ENCODE measurements at places on chromosomes 13 and 19.

- DNase-seq, result no peak
Measured at GRCh38 chr13:106113796-106114195, 421.7 kb downstream of the EFNB2 start.

- DNase-seq, result peak; percentile 89
Measured at GRCh38 chr19:52535771-52536447, 8.4 kb downstream of the ZNF808 start.

GRCh38 chr13:29523199-29523961 is 72.1 kb downstream of the SLC7A1 start:
- no peak for DNase-seq

- peak; percentile 72 for DNase-seq
Measured at GRCh38 chr13:23751195-23751594, 138.0 kb downstream of the MIPEP start.

- no peak for DNase-seq
Measured at GRCh38 chr13:50635504-50635903, 208.0 kb downstream of the DLEU7 start.

DNA sequence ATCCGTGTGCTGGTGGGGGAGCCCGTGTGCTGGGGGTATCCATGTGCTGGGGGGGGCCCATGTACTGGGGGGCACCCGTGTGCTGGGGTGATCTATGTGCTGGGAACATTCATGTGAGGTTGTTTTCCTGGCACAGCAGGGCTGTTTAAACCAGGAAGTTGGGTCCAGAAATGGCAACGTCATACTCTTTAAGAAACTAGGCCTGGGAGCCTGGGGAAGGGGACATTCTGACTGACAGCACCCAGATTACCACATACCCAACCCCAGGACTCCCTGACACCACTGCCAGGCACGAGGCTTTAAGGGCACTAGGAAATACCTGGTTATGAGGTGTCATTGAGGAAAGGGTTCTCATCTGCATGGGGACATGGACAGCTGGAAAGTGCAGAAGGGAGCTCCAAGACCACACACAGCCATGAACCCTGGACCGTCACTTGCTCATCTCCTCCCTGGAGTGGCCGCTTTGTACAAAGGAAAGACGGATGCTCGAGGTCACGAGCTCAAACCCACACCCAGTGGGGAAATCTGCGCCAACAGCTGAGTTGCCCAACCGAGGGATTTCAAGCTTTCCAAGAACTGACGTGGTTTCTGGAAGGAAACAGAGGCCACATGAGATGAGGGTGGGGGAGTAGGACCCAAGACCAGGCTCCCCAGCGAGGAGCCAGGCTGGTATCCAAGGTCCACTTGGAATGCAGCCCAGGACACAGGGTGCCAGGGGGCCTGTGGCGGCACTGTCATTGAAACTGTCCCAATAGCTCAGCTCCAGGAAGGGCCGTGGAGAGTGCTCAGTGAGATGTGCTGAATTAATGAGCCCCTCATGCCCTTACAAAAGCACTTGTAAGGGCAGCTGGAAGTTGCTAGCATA is 40.9 kb downstream of the RAB20 start:
- DNase-seq, result no peak

- DNase-seq, result no peak
Measured at GRCh38 chr13:77874406-77874805, 44.2 kb downstream of the EDNRB start.

DNA sequence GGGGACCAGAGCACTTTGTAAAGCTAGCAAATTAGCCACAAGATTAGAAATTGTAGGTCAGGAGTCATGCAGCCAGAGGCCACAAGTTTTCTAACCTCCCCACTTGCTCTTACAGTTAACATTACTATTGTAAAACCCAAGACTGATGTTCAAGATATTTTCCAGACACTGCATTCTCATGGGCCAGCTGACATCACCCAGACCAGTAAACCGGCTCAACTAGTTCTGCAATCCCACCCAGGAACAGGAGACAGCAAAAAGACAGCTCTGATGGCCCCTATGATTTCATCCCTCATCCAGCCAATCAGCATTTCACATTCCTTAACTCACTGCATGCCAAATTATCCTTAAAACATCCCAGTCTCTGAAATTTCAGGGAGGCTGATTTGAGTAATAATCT is 178.5 kb downstream of the PRR20E start:
- DNase-seq, result no peak

DNA sequence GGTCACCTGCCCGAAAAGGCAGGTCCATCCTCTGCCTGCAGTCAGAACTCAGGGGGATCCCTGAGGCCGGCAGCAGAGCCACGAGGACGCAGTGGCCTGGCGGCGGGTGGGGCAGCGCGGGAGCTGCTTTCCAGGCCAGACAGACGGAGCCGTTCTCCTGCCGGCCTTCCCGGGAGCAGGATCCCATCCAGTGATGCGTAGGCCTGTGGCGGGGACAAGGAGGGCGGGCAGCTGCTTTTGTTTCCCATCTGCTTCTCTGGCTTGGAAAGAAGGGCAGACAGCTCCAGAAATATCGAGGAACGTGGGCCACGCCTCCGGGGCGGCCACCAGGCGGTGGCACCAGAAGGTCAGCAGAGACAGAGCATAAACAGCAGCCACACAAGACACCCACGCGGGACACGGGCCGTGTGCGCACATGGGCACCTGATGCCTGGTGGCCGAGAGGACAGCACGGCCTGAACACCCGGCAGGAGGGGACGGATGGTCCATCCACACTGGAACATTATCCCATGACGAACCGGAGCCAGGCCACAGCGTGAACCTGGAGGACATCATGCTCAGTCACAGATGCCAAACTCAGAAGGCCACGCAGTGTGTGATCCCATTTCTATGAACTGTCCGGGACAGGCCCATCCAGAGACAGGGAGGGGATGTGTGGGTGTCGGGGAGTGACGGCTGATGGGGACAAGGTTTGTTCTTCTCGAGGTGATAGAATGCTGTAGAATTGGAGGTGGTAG is 13.9 kb upstream of the MKNK2 start:
- DNase-seq, result no peak

- DNase-seq, result no peak
Measured at GRCh38 chr19:416416-416815, 7.5 kb upstream of the C2CD4C start.

DNA sequence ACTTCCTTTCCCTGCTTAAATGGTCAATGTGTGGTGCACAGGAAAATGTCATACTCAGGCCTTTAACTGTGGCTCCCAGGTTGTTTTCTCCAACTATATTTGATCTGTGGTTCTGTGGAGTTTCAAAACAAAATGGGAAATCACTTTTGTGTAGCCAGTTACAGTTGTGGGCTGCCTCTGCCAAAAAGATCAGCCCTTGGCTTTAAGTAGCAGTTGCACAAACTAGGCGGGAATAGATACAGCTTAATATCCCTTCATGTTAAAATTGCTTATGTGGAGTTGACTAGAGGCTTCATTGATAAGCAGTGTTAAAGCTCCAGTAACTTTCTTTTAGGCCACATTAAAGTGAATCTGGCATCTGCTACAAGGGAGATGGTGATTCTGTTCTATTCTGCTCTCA is 284.8 kb downstream of the SHISA2 start:
- no peak for DNase-seq

DNA sequence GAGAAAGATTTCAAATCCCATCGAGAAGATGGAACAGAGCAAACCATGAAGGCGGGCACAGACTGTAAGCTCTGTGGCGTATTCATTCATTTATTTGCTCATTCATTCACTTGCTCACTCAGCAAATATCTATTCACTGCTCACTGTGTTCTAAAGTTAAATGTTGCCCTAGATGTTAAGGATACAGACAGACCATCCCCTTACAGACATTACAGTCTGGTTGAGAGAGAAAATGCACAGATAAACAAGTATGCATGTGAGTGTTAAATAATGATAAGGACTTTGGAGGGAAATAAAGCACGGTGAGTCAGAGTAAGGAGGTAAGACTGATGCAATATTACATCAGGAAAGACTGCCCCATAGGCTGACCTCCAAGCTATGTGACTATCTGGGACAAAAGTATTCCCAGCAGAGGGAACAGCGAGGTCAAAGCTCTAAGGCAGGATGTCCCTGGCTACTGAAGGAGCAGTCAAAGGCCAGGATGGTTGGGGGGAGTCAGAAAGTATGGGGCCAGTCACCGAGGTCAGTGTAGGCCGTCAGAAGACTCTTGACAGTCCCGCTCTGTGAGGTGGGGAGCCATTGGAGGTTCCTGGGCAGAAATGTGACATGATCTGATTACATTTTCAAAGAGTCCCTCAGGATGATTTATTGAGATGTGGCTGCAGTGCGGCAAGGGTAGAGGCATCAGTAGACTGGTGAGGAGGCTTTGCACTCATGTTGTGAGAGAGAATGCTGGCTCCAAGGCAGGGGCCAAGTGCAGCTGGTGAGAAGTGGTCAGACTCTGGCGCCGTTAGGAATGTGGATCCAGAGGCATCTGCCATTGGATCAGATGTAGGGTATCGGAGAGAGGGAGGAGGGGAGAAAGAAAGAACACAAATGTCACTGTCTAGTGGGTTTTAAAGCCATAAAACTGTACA is 37.9 kb downstream of the MBNL2 start:
- DNase-seq, result no peak

DNA sequence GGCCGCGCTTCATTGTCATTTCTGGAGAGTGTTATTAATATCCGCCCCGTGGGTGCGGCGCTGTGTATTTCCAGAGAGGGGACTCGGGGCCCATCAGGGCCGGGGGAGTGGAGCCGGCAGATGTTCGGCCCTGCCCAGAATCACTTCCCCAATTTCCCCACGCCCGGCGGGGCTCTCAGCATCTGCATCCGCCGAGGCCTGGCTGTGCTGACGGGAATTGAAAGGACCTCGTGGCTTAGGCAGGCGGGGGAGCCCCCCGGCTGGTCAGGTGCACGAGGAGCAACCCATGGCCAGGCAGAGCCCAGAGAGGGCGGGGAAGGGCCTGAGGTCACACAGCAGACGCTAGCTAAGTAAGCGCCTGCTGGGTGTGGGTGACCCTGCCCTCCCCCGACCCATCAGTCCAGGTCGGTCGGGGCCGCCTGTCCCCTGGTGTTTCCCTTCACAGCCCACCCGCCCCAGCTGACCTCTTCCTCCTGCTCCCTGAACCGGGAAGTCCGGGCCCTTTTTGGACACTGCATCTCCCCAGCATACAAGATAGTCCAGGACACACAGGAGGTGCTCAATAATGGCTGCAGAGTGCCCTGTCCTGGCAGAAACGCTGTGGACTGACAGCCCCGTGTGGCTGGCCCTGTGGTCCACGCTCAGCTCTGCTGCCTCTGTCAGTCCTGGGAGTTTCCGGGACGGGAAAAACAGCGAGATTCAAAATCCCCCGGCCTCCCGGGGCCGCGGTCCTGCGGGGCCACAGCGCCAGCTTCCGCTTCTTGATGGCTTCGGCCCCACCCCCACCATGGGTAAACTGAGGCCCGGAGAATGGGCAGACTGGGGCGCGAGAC is 22.1 kb downstream of the ARID3A start:
- DNase-seq, result no peak

DNA sequence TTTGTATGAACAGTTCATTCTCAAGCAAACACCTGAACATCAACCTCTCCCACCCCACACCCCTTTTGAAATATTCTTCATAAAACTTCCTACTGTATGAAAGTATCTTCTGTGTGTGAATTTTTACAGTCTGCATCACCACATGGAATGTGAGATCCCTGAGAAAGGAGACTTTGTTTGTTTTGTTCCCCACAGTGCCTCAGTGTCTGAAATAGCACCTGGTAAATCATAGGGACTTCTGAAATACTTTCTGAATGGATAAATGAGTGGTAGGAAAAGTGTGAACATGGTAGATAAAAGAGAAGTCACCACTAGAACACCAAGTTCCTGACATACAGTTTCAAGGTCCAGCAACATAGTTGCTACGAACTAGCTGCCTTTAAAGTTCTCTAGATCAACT is 1071.2 kb downstream of the EFNB2 start:
- DNase-seq, result no peak
